ENCODE measurements at places on chromosomes 6 and 20.

DNA sequence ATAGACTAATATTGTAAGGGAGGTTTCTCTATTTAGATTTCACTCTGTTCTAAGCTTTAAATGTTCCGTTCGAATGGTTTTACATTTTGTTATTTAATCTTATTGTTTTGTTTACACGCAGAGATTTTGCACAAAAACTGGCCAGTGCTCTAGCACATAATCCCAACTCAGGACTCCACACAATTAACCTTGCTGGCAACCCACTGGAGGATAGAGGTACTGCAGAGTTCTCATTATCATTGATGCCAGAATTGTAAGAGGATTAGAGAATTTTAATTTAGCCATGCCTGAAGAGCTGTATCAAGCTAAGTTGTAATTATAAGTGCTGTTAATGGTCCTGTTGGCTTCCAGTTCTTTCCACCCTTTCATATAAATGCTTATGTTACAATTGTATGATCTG, 179.7 kb upstream of the SCGN start:
- DNase-seq, result no peak

DNA sequence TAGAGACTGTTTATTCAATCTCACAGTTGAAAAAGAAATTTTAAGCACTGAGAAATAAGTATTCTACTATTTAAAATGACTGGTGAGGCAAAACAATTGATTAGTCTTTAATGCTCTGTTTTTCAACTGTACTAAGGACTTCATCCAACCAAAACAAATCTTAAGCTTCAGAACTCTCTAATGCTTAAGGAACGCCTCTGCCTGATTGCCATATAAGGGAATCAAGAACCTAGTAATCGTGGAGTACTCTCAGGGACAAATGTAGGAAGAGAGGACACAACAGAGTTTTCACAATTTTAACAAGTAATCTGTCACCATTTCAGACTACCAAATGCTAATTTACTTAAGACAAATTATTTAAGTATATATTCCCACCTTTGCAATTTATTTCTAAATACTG, 16.1 kb downstream of the FBXO30 start:
- no peak for DNase-seq

GRCh38 chr6:149094156-149094555, 223.4 kb upstream of the TAB2 start:
- no peak for DNase-seq

GRCh38 chr6:34536251-34536958, 19.7 kb downstream of the SPDEF start:
- DNase-seq, result no peak

- DNase-seq, result no peak
Observed at GRCh38 chr6:100554228-100554627, 89.5 kb upstream of the SIM1 start.

GRCh38 chr6:140225701-140226436, 851.4 kb upstream of the CITED2 start:
- no peak for DNase-seq

- no peak for DNase-seq
Observed at GRCh38 chr6:74689601-74690000, 516.3 kb downstream of the COL12A1 start.

DNA sequence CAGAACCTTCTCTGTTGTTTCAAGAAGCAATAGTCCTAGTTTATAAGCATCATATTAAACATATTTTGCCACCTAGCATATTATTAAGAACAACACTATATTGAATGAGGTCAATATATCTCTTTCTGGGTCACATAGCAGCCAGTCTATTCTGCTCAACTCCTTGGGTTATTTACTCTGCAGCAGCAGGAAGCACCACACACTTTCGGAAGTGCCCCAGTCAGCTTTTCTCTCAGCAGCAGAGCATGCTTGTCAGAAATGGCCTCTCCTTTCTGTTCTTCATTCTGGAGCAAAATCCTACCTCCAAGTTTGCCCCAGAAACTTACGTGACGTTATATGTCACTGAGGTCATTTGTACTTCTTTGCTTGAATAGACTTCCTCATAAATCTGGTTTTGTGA, 22.7 kb downstream of the CFAP206 start:
- no peak for DNase-seq

DNA sequence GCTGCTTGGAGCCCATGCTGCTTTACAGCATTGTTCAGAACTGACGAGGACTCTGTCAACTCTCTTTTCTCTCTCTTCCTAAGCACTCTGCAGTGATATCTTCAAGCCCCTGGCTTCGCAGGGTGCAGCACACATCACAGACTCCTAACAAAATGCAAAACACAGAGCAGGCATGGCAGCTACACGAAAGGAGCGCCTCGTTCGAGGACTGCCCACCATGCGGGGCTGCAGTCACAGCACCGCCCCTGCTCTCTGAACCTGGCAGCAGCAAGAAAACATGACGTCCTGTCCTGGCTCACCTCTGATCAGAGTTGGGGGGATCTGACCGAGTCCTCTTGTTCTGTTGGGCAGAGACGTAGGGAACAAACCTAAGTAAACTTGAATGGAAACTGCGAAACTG, 281.7 kb downstream of the CDH26 start:
- DNase-seq, result no peak

GRCh38 chr6:106037060-106037459, 49.1 kb upstream of the PRDM1 start:
- DNase-seq, result no peak

DNA sequence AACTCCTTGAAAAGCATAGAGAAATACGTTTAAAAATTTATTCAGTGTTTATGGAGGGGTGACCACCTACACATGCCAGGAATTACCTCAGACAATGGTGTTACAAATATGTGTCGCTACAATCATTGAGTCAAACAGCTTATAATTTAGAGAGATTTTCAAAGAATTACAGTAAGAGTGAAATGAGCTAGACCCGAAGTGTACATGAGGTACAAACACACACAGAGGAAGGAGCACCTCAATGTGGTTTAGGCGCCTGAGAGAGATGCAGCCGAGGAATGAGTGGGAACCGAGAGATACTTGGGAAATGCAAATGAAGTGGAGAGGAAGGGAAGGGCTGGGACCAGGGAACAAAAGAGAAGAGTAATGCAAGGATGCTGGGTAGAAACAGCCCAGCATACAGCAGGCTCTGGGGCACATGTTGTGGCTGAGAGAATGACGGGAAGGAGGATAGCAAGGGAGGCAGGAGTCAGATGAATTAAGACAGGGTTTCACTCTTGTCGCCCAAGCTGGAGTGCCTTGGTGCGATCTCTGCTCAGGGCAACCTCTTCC, 15.5 kb downstream of the EEF1E1 start:
- DNase-seq, result no peak

- DNase-seq, result no peak
Observed at GRCh38 chr6:73302339-73302738, 39.3 kb upstream of the KHDC1 start.

DNA sequence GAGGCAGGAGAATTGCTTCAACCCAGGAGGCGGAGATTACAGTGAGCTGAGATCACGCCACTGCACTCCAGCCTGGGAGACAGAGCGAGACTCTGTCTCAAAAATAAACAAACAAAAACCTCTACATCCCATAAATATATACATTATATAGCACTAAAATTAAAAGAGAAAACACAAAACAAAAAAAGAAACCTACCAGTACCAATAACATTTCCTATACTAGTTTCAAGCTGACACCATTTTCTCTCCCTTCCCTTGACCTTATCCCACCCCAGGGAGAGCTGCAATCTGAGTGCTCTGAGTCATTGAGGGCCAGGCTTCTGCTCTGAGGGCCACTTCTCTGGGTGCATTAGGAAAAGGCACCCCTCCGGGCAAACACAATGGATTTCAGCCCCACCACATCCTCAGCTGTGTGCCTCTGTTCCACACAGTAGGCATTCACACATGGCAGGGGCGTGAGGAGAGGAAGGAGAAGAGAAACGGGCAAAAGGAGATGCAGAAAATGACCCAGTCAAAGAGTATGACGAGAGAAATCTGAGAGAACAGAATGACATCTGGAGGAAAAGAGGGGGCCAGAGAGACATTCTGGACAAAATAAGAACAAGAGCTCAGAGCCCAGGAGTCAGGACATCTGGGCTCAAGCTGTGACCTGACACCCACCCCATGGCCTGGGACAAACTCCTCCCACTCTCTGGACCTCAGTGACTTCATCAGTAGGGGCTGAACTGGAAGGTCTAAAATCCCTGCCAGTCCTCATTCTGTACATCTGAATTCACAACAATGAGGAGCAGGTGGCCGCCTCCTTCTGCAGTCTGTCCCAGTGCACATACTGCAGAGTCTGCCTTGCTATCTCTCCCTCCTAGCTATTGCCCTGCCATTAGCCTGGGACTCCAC, 18.2 kb downstream of the TRIM26 start:
- DNase-seq, result no peak

- no peak for DNase-seq
Observed at GRCh38 chr6:159982731-159983506, 14.0 kb downstream of the IGF2R start.

Data from cerebellar nuclear complex (tissue), 1 donor.